Progenitor cell of endocrine pancreas (in vitro differentiated cells): ENCODE measurements at places on chromosomes 1 and 21. TPM values are rescaled to one million over a fixed set of nuclear protein-coding genes. Genes with fewer than 3 reads are reported as not detected.

- DNase-seq, result no peak
- no peaks in the 10 kb centered on the region for H3K27me3 ChIP-seq
- no peaks in the 10 kb centered on the region for H3K36me3 ChIP-seq
- H3K27ac ChIP-seq, result no peak overlapping the region
Observed at GRCh38 chr1:116881879-116882520, 27.7 kb upstream of the PTGFRN start.

GRCh38 chr1:169576241-169576934 lies 9.9 kb downstream of the F5 start:
- no peak overlapping the region for H3K27ac ChIP-seq
- no peak for DNase-seq
- no peaks in the 10 kb centered on the region for H3K27me3 ChIP-seq
- no peak overlapping the region for H3K4me3 ChIP-seq
- peaks cover 16% of the 10 kb centered on the region for H3K4me1 ChIP-seq

GRCh38 chr1:41799723-41800122 lies 119.0 kb downstream of the HIVEP3 start:
- H3K27ac ChIP-seq, result no peak overlapping the region
- peaks cover 3% of the 10 kb centered on the region for H3K27me3 ChIP-seq
- H3K36me3 ChIP-seq, result no peaks in the 10 kb centered on the region

GRCh38 chr1:1217621-1218523 lies 3.9 kb upstream of the TNFRSF4 start:
- H3K4me3 ChIP-seq, result no peak overlapping the region
- no peak for DNase-seq
- H3K27ac ChIP-seq, result no peak overlapping the region
- no peaks in the 10 kb centered on the region for H3K27me3 ChIP-seq

DNA sequence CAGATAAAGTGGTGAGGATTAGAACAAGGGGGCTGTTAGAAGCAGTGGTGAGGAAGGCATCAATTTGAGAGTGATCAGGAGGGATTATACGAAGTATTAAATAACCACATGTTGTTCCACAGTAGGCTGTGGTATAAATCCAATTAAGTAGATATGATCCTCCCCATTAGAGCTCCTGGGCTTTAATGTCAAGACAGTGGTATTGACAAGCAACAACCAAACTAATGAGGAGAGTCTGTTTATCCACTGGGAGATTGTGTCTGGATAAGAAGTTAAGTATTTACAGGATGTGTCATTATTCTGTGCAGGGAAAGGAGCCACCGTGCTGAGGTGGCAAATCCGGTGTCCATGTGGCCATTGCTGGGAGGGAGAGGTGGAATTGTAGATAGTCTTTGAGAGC lies 5.8 kb downstream of the ACTN2 start:
- peaks cover 5% of the 10 kb centered on the region for H3K4me1 ChIP-seq
- no peak overlapping the region for H3K4me3 ChIP-seq
- peaks cover 69% of the 10 kb centered on the region for H3K27me3 ChIP-seq
- no peak overlapping the region for H3K27ac ChIP-seq
- H3K36me3 ChIP-seq, result no peaks in the 10 kb centered on the region
- DNase-seq, result no peak

Gene CD52
- total RNA-seq, result 0.89 and 1.8 TPM in 2 replicates

Gene SASS6
- total RNA-seq, result 11.1 and 11.5 TPM in 2 replicates

Gene PYCR2
- total RNA-seq, result 54.5 and 54.8 TPM in 2 replicates
